Activated CD4-positive, alpha-beta T cell treated with anti-CD3 and anti-CD28 coated beads, Interleukin-2, amount 50 U/mL, for 16 hours (primary cell): ENCODE measurements at places on chromosomes 7 and 10.
A peak's percentile ranks its signal among the peaks of the same experiment; 100 is the strongest.

DNA sequence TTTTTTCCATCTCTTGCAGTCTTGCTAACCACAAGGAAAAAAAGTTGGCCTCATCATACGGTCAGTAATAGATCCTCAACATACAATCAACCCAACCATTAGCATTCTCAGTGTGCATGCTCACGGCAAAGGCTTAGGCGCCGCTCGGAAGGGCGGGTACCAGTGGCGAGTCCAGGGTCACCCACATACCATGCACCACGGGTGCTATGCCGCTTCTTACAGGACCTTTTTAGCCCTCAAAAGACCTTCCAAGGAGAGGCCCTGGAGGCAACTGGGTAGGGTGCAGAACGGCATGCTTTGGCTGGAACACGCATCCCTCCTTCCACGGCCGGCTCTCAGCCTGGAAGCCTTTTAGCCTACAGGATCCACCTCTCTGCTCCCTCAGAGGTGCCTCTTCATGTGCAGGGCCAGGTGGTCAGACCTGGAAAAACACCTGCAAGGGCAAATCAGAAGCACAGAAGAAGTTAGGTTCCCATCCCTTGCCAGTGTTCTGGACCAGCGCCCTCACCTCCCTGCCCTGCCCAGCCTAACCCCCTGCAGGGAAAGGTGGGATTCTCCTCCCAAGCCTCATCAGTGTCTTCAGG, 5.8 kb downstream of the KLF6 start:
- no peak for DNase-seq

DNA sequence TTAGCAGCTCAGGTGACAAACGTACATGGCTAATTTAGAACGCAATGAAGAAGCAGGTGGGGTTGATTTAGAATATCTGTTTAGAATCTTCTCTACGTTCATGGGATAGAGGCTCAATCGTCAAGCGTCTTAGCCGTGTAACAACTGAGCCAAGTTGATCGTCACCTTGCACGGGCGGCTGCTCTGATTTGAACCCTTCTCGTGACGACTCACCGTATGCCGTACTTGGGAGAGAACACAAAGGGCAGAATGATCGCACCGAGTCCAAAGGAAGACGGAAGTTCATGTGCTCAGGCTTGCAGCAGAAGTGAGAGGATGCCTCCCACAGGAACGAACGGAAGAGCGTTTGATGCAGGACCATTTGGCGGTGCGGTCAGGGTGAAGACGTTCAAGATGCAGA, 108.3 kb upstream of the TCERG1L start:
- DNase-seq = no peak

DNA sequence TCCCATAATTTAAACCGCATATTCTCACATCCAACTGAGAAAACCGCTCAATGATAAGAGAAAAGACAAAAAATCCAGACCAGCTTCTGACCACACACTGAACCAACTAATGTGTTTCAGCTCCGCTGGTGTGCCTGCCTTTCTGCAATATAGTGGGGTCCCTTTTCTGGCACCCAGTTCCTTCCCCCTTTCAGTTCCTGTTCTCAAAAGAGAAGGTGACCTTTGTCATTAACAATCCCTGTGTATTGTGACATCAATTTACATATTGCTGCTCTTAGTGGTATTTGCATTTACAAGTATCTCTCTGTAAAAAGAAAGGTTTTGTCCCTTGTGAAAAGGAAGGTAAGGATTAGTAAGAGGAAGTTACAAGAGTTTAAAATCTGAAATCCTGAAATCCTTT, 1.4 kb downstream of the PPP1R17 start:
- DNase-seq = no peak

DNA sequence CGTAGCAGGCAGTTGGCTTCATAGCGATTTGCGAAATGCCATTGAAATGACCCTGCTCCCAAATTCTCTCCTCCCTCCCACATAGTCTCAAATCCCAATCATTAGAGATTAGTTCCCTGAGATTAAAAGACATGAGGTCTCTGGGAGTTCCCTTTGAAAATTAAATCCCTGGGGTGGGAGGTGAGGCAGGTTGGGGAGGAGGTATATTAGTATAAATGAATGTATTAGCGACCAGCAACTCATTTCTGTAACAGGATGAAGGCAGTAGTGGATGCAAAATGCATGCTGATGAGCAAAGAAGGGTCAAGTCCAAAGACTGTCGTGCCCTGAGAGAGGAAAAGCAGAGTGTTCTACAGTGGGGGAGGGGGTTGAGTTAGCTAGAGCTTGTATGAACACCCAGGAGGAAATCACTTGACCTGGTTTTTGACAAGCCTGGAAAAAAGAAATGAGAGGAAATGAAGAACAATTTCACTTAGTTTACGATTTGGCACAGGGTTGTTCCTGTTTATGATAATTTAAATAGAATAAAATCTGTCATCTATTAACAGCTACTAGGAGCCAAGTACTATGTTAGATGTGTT, 79.6 kb upstream of the MTPN start:
- no peak for DNase-seq

DNA sequence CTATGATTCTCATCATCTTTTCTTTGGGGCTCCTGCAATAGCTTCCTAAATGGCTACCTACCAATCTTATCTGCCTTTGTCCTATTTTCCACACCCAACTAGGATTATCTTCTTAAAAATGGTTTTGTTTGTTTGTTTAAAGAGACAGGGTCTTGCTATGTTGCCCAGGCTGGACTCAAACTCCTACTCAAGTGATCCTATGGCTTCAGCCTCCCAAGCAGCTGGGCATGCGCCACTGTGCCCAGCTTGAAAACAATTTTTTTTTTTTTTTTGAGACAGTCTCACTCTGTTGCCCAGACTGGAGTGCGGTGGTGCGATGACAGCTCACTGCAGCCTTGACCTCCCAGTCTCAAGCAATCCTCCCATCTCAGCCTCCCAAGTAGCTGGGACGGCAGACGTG, 14.9 kb downstream of the DNMBP start:
- DNase-seq = no peak

DNA sequence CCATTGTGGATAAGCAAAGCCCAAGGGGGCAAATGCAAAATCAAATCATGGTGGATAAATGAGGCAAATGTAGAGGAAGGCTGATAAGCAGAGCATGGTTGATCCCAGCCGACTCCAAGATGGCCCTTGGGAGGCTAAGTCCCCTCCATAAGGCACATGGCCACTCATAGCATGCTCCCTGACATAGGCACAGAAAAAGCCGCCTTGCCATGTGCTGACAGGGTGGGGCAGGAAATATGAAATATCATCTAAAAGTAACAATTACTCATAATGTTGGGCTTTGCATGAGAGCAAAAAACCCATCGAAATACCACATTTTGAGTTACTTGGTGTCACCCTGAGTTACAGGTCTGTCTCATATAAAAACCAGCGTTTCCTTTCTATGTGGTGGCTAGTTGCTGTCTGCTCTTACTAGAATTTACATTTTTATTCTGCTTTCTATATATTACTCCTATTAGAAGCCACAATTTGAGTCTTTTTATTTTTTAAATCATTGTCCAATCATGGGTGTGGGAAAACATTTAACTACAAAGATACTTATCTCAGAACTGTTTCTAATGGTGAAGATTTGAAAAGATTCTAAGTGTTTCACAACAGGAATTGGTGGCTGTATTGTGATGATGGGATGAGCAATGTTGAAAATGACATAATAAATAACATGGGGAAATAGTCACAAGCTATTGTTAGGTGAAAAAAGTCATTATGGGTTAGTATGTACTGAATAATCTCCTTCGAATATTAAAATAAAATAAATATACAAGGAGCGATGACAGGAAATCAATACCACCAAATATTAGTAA, 102.7 kb downstream of the CUBN start:
- peak; percentile 96 for DNase-seq

GRCh38 chr10:30811276-30812017, 181.9 kb upstream of the LYZL2 start:
- DNase-seq = no peak

GRCh38 chr10:50857579-50857978, 27.8 kb downstream of the A1CF start:
- DNase-seq = no peak

DNA sequence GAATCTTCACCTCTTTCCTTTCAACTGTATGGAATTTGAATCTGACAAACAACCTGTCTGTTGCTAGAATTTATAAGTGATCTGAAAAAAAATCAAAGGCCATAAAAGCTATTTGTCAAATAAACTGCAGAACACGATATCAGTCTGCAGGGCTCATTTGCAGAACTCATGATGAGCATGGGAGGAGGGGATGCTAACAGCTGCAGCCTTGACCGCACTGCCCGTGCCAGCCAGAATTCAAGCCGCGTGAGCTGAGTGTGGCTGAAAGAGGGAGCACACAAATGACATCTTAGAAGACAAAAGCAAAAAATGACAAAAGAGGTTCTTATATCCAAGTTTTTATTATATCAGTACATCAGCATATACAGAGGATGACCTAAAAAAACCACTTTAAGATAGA, 15.7 kb downstream of the LRRTM3 start:
- no peak for DNase-seq

DNA sequence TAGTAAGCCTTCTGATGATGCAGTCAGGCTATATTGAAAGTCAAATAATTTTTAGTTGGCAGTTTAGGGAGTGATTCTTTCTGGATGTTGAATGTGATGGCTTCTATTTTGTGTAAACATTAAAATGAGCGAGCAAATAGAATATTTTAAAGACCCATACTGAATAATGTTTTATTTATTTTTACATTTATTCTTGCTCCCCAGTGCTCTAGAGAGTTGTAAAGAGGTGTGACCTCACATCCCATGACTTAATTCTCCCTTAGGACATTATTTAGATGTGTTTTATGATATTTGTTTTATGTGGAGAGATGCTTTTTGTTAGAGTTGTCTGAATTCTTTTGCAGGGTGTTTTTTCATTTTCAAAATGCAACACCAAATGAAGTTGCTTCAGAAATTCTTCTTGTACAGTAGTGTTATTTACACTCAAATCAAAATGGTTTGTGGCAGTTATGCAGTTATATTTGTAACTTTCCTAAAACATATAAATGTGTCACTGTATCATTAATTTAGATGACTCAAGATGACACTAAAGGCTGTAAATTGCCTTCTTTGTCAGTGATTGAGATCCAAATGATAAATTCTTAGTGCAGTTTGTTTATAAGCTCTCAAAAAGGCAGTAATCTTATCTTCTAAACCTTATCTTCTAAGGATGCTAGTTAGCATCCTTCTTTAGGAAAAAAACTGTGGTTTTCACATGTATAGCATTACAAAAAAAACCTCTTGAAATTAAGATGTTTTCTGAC, 12.4 kb downstream of the UMAD1 start:
- no peak for DNase-seq

DNA sequence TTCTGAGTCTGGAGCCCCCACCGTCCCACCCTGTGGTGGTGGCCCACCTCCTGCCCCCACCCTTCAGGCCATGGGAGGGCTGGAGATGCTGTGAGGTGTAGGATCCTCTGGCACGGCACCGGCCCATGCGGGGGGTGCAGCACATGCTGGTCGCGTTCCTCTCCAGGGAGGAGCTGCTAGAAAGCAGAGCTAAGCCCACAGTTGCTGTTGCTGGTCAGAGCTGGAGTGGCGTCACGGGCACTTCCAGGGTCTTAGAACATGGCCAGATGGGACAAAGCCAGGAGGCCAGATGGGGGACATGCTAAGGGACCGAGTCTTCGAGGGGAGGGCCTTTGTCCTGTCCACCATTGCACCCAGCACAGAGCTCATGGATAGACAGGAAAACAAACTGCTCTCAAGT, 21.6 kb downstream of the AGAP3 start:
- no peak for DNase-seq

DNA sequence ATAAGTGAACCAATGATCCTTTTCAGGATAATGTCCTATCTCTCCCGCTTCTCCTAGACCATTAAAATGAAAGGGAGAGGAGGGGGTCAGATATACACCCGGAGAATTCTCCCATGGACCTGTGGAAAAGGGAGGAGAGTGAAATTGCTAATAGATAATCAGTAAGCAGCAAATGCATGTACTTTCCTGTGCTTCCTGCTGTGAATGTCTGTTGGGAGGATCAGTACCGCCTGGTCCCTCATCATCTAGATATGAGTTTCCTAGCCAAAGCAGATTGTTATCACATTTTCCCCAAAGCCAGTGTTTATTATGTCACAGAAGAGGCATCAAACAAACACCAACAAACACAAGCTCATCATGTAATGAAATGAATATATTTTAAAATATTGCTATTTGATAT, 96.8 kb downstream of the GNAT3 start:
- DNase-seq = no peak

DNA sequence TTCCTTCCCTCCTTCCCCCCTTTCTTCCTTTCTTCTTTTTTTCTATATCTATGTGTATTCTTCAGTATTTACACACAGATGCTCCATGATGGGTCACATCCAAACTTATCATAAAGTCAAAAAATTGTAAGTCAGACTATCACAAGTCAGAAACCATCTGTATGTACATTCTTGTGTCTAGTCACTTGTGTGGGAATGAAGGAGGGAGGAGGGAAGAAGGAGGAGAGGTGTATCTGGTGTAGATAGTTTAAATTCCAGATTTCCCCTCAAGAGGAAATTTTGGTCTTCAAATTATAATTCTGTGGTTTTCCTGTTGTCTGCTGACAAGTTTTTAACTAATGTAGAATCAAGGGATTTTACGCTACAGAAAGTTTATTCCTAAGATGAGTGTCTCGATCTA, 287.2 kb downstream of the ETV1 start:
- DNase-seq = no peak

GRCh38 chr7:20447021-20447650, 116.4 kb downstream of the ITGB8 start:
- DNase-seq = no peak

- DNase-seq = no peak
Measured at GRCh38 chr10:129637846-129638245, 170.8 kb downstream of the MGMT start.

DNA sequence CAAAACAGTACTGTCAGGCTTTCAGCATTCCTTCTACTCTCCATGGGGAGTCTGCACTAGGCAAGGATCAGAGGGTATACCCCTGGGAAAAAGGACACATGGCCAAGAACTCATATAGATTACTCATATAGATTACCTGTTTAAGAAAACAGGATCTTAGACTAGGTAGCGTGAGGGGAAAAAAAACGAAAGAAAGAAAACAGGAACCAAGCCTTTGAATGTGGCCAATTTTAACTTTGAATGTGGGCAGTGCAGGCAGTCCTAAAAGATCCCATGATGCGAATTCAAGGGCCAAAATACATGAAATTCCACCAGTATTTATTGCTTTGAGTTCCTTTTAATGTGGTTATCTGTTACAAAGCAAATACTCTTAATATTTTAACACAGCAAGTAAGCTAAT, 108.6 kb upstream of the TAC1 start:
- DNase-seq = no peak

DNA sequence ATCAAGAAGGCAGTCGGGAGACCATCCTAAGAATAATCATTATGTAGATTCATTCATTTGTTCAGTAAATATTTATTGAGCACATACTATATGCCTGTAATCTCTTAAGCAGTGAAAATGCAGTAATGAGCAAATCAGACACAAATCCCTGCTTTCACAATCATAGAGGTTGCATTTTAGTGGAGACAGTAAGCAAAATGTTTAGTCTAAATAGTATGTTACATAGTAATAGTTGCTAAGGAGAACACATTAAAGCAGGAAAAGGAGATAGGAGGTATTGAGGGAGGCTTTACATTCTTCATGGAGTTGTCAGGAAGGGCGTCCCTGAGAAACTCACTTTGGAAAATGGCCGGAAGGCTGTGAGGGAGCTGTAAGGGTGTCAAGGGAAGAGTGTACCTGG, 79.9 kb downstream of the CDK14 start:
- DNase-seq = no peak
